Sciatic nerve (tissue), 2 donors: ENCODE measurements at places on chromosomes 4 and X.

- no peak for DNase-seq
These were observed 127.3 kb upstream of the HUWE1 start for GRCh38 chrX:53813670-53814440.

DNA sequence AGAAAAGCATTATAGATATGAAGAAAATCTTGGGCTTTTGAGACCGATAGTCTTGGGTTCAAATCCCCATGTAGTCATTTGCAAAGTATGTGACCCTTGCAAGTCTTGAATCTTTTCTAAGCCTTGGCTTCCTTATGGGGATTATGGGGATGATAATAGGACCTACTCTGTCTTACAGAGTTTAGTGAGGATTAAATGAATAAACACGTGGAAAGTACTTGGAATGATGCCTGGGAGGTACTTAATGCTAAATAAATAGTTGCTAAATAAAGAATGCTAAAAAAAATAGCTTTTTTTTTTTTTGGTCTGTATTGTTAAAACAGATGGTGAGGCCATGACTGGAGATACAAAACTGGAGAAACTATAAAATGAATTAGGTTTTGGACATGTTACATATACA lies 292.7 kb downstream of the GPAT3 start:
- no peak for DNase-seq

GRCh38 chr4:101818362-101818761 lies 27.8 kb downstream of the BANK1 start:
- DNase-seq, result no peak

- no peak for DNase-seq
These were observed 14.1 kb downstream of the ENPEP start for GRCh38 chr4:110489901-110490508.

- no peak for DNase-seq
These were observed 62.9 kb upstream of the SMAD1 start for GRCh38 chr4:145418739-145419138.

DNA sequence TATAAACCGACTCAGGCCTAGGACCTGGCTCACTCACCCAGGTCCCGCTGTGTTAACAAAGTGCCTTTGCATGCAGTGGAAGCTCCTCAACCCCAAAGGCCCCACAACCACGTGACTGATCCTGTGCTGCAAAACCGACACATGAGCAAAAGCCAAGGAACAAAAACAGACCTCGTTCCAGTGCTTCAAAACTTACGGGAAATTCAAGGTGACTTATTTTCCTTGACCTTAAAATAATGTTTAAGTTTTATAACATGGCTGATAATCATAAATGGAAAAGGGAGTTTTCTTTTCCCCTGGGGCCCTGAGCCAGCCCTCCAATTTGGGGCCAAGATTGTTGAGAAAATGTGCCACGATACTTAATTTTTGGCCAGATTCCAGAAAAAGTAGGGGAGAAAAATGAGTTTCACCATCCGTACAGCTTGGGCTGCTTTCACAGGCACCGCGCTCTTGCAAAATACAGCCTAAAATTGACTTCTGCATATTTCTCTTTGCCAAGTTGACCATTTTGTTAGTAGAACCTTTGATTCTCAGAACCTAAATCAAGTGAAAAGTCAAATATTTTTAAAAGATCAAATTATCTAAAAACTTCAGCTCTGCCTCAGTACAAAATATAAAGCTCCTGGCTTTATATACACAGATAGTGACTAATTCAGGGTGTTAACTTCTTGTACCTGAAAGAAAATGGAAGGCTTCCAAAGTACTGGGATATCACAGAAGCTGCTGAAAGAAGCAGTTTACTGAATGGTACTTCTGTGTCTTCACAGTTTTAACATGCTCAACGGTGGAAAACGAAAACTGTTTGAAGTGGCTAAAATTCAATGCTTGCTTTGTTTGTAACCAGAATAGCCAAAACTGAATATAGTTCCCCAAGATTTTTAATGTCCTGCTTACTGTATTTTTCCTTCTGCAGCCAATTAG lies 93.8 kb downstream of the APBB2 start:
- peak; percentile 80 for DNase-seq

- no peak for DNase-seq
These were observed 6.9 kb downstream of the ANXA10 start for GRCh38 chr4:168099195-168099594.
